ENCODE measurements at places on chromosomes 2 and 18. TPM values are rescaled to one million over a fixed set of nuclear protein-coding genes. Genes with fewer than 3 reads are reported as not detected.

PROC gene
- 0.16 TPM for polyA plus RNA-seq

IL36G gene
- 62.8 TPM for polyA plus RNA-seq

CASP8 gene
- 22.7 TPM for polyA plus RNA-seq

TUBA4B gene
- 0.08 TPM for polyA plus RNA-seq

MATN3 gene
- polyA plus RNA-seq, result 0.81 TPM

VWC2L gene
- polyA plus RNA-seq, result not detected

ABCB11 gene
- polyA plus RNA-seq, result 0.03 TPM

SLC8A1 gene
- polyA plus RNA-seq, result 2.7 TPM

GRCh38 chr2:130963196-130963848, 126.6 kb downstream of the ARHGEF4 start:
- no peak for DNase-seq

- DNase-seq, result no peak
Observed at GRCh38 chr2:125085904-125086303, 1060.8 kb downstream of the CNTNAP5 start.

DNA sequence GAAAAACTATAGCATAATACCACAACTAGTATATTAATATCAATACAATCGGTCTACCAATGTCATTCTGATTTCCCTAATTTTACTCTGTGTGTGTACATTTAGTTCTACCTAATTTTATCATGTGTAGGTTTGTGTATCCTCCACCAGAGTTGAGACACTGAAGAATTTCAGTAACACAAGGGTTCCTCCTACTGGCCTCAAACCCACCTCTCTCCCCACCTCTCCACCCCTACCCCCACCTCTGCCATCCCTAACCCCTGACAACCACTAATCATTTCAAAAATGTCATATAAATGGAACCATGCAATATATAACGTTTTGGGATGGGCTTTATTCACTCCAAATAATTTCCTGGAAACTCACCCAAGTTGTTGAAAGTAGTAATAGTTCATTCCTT, 117.9 kb downstream of the LYPD6 start:
- no peak for DNase-seq

- DNase-seq, result no peak
Observed at GRCh38 chr2:177551989-177552421, 159.4 kb downstream of the AGPS start.

DNA sequence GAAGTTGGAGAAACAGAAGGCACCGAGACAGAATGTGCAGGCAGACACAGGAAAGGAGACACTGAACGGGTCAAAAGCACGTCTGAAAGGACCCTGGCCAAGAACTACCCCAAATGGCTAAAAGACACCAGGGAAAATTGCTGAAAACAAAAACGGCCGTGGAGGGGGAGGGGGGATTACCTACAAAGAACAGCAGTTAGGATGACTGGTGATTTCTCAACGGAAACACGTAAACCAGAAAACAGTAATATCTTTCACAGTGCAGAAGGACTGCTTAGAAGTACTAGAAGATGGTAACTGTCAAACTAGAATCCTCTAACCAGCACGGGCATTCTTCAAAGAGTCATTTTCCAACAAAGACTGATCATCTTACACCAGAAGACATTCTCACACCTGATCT, 142.6 kb downstream of the HDAC4 start:
- no peak for DNase-seq

DNA sequence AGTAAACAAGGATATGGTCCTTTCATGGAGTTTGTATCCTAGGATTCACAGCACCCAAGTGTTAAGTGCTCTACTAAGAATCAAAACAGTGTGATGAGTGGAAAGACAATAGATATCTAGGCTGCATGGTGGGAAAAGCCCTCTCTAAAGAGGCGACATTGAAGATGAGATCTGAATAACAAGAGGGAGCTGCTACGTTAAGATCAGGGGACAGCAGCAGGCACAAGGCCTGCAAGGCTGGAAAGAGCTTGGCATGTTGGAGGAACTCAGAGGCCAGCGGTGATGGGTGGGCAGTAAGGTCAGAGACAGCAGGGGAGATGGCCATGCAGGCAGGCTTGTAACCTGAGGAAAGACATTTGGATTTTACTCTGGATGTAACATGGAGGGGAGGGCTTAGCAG, 177.5 kb downstream of the GFPT1 start:
- no peak for DNase-seq
